H54 (cell line): ENCODE measurements at places on chromosomes 6 and 20.

DNA sequence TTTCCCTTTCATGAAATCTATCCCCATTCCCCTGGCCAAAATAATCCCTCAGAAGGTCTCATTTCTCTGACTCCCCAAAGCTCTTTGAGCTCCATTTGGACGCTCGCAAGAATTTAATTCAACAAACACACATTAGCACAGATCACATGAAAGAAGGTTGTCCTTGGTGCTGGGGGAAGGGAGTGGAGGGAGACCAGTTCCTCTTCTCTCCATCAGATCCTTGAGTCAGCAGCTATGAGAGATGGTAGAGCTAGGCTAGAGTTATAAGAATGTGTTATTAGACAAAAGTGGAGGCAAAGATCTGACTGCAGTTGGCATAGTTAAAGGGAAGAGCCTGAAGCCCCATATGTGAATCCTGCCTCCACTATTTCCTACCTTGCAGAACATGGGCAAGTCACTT lies 184.2 kb upstream of the CDYL start:
- no peak for DNase-seq

- no peak for DNase-seq
Observed at GRCh38 chr6:134482593-134483270, 164.8 kb upstream of the SGK1 start.

- no peak for DNase-seq
Observed at GRCh38 chr6:111789598-111789997, 83.7 kb downstream of the FYN start.

- no peak for DNase-seq
Observed at GRCh38 chr20:32751702-32752457, 8.6 kb upstream of the COMMD7 start.

DNA sequence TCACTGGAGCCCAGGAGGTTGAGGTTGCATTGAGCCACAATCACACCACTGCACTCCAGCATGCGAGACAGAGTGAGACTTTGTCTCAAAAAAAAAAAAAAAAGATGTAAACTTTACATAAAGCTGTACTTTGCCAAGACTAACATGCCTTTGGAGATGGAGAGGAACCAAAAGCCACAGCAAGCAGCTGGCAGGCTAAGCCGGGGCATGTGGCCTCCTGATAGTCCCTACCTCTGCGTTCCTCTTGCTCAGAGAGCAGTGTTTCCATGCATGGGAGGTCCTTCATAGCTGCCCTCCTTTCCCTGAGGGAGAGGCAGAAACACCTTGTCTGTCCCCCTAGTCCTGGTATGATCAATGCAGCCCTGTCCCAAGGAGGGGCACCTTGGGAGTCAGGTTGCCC lies 35.2 kb downstream of the SPATA2 start:
- DNase-seq: no peak

- no peak for DNase-seq
Observed at GRCh38 chr6:156791320-156791850, 14.2 kb downstream of the ARID1B start.

- no peak for DNase-seq
Observed at GRCh38 chr20:13665709-13666395, 27.1 kb upstream of the TASP1 start.

GRCh38 chr6:154239392-154239791 lies 117.2 kb downstream of the IPCEF1 start:
- no peak for DNase-seq
